Right kidney (tissue), 9 donors: ENCODE measurements at places on chromosomes 1 and 21.
A peak's percentile ranks its signal among the peaks of the same experiment; 100 is the strongest.

- DNase-seq: no peak
These were observed 6.8 kb downstream of the SMIM1 start for GRCh38 chr1:3779265-3779911.

- DNase-seq: peak; percentile 69
These were observed 15.4 kb downstream of the POLR3GL start for GRCh38 chr1:145979746-145980456.

DNA sequence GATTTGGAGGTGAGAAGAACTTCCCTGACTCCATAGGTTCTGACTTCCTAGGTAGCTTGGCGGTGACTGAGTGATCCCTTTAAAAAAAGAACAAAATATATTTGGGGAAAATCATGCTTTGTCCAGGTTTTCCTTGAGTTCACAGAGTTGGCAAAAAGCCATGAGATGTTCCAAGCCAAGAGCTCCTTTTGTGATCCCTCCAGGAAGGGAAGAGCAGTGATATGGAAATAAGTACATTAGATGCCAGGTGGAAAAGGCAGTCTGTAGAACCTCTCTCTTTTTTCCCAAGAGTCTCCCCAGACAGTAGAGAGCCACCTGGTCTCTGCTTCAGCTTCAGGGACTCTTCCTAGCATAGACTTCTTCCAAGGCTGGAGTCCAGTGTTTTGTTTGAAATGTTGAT, 10.2 kb downstream of the TLCD4 start:
- no peak for DNase-seq

GRCh38 chr1:156894001-156894400, 483 bp downstream of the PEAR1 start:
- no peak for DNase-seq

DNA sequence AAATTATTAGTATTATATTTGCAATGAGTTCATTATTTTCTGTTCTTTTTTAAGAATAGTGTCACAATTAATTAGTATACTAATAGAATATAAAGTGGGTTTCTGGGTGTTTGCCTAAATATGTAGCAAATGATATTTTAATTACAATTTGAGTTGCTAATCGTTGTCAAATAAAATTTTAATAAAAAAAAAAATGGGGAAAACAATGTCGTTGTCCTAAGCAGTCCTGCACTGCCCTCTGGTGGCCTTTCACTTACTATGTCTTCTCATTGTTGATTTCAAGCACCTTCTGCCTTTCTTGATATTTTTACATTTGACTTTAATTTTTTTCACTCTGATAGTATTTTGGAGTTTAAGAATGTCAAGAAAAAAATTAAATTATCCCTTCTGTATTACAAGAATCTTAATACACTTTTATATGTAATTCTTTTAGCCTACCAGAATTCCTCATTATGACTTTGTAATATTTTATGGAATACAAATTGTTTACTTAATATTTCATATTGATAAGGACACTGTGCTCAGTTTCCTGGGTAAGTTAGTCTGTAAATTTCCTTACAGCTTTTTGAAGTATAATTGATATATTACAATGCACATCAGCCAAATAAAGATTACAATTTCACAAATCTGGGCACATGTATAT, 104.5 kb upstream of the FMN2 start:
- DNase-seq: no peak
